NCI-H2029 treated with DMSO at 0.1 percent for 48 hours (cell line): ENCODE measurements at places on chromosomes 5 and 9.

DNA sequence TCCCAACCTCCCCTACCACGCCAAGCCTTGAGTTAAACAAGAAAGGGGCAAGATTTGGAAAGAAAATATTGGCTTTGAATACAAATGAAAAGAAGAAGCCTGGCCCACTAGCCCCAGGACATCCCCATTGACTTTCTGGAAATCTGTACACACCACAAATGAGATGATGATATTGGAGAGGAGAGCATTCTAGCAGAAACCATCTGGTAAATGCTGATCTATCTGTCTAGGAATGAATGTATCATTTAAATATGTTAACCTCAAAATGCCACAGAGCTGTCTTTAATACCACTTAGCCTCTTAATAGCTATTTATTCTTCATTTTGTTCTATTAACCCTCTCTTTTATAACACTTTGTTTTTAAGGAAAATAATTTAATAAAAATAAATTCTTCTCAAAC lies 270.2 kb upstream of the PDE4D start:
- DNase-seq = no peak

GRCh38 chr9:92058723-92059444 lies 56.3 kb downstream of the SPTLC1 start:
- no peak for DNase-seq

GRCh38 chr5:172642486-172642885 lies 1.4 kb downstream of the NEURL1B start:
- DNase-seq = no peak

DNA sequence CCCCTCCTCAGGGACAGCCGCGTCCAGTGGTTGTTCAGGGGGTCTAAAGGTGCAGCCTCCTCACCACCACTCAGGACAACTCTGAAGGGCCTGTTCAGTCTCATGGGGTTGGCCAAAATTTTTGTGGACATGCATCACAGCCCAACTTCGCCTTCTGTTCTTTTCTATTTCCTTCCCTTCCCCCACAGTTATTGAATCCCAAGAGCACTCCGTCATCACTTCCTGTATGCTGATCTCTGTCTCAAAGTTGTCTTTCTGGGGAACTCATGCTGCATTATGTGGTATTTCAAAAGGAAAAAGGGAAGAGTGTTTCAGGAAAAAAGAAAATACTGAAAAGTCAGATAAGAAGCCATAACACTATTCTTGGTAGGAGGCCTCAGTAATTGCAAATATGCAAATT lies 355.4 kb downstream of the CAAP1 start:
- no peak for DNase-seq

DNA sequence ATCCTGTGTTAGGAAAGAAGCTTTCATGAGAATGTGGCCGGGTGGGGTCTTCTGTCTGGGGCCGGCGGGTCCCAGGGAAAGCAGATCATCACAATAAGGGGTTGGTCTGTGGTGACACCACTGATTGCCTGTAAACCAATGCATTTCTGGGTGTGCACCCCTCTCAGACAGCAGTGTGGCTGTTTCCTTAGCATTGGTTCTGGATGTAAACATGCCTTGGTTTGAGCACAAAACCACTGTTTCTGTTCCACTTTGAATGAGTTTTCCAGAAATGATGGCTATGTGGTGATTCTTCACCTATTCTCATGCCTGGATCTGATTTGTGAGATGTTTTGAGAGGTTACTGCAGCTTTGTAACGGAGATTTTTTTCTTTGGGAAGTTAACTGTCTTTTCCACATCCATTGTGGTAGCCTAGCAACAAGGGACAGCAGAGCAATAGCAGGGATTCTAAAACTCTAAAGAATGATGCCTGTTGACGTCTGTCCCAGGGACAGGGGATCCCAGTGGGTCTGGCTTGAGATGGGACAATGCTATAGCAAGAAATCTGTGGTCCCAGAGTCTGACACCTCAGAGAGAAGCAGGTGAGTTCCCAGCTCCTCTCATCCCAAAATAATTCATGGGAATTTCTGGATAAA lies at the start of gene CCDC192:
Gene CCDC192 (plus strand): TSS at position 466 of the 636 bp plus-strand sequence. CDS start 55 bp downstream, at position 521.
- DNase-seq = no peak

- no peak for DNase-seq
Measured at GRCh38 chr5:102931085-102931725, 176.1 kb downstream of the PAM start.

GRCh38 chr5:135457424-135458071 lies 5.4 kb upstream of the TIFAB start:
- peak; percentile 17 for DNase-seq

DNA sequence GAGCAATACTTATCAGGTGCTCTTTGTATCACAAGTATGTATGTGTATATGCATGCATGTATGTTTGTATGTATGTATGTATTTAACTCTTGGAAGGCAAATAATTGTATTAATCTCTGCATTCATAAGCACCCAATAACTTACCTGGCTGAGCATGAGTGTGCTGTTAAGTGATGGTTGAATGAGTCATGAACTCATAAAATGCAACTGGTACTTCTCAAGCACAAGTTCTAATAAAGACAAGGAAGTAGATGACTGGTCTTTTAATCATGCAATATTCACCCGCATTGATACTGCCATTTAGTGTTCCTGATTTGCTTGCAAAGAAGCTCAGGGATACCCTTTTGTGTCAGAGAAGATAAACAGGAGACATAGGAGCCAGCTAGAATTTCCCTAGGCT lies 204.9 kb upstream of the TRPM3 start:
- DNase-seq = no peak

- DNase-seq = no peak
Measured at GRCh38 chr5:111439473-111440075, 72.8 kb downstream of the STARD4 start.

DNA sequence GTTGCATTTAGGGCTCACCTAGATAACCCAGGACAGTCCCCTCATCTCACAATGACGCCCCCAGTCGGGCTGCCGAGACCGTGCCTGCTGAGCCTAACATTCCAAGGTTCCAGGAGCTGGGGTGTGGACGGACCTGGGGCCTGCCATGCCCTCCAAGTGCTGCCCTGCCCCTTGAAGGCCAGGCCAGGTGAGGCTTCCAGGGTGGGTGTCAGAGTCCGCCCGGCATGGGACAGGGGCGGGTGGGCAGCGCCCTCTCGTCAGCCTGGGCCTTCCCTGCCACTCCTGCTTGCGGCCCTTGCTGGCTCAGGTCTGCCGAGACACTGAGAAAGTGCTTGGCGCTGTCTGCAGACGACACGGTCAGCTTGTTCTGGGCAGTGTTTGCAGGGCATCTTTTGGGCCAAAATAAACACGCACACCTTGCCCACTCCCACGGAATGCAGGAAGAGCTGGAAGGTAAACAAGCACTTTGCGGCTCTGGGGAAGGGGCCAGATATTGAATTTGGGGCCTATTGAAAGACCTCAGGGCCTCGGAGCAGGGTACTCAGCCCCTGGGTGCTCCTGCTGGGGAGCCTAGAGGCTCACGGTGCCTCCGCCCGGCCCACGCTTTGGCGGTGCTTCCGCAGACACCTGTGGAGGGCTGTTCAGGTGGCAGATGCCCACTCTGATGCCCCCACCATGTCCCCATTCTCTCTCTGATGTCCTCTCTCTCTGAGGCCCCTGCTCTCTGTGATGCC lies 4.2 kb upstream of the SCGB3A1 start:
- no peak for DNase-seq

GRCh38 chr5:443239-444151 lies 519 bp downstream of the EXOC3 start:
- DNase-seq = no peak

- DNase-seq = no peak
Measured at GRCh38 chr5:165829504-165829903, 2324.1 kb downstream of the MAT2B start.

GRCh38 chr9:83538890-83539238 lies 663 bp upstream of the FRMD3 start:
- no peak for DNase-seq

- DNase-seq = no peak
Measured at GRCh38 chr9:124368692-124369091, 46.5 kb downstream of the PSMB7 start.

- DNase-seq = no peak
Measured at GRCh38 chr5:169148138-169148740, 152.7 kb downstream of the SLIT3 start.

- no peak for DNase-seq
Measured at GRCh38 chr5:151684690-151685361, 1.9 kb downstream of the SPARC start.

DNA sequence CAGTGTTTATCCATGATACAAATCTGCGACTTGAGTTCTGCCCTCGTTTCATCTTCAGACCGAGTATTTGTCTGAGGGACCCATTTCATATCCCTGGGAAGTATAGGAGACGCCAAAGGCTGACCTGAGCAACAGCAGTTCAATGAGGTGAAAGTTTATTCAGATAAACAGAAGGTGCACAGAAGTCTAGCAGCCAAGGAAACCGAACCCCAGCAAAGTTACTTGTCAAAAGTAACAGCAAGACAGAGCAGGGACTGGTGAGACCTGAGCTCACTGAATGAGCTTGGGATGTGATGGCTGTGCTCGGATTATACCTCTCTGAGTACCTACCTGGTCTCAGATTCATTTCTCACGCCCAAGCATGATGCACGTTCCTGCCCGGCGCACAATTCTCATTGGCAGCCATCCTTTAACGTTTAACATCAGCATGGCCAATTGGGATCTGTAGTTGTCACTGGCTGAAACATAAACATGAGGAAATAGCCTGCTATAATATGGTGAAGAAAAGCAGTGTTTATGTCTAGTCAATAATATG lies 599 bp downstream of the LYRM7 start:
- no peak for DNase-seq

- DNase-seq = peak; percentile 77
Measured at GRCh38 chr9:121369595-121370265, at the start of gene STOM. TSS of gene STOM (minus strand) at chr9:121370250. CDS start at chr9:121370187, 63 bp downstream.

DNA sequence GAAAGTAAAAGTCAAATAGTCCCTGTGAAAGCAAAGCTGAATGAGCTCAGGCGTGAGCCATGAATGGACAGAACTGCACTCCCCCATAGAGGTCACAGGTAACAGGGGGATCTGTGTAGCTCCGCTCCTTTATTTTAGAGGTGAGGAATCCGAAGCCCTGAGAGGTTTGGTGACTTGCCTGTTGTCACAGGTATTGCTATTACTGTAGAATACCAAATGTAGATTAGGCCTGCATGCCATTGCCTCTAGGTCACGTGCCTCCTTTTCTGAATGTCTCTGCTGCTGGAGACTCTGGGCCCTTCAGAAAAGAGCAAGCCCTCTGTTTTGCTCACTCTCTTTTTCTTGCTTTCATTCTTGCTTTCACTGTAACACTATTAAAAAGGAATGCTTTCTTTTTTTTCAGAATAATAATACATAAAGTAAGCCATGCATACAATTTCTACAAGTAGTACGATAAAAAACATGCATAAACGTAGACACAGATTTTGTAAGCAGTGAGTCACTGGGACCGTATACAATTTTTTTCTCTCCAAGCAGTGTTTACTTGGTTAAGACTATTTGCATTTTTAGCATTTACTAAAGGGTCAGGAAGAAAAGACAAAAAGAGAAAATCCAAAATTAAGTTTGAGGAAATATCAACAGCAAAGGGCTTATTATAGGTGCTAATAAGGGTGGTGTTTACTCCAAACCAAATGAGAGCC lies 568.7 kb upstream of the ADAMTS16 start:
- DNase-seq = no peak

GRCh38 chr9:88820055-88820454 lies 171.2 kb upstream of the S1PR3 start:
- DNase-seq = no peak

- DNase-seq = no peak
Measured at GRCh38 chr9:21903380-21903965, 90.7 kb downstream of the CDKN2A start.

- no peak for DNase-seq
Measured at GRCh38 chr5:65766175-65766574, 44.2 kb downstream of the NLN start.

DNA sequence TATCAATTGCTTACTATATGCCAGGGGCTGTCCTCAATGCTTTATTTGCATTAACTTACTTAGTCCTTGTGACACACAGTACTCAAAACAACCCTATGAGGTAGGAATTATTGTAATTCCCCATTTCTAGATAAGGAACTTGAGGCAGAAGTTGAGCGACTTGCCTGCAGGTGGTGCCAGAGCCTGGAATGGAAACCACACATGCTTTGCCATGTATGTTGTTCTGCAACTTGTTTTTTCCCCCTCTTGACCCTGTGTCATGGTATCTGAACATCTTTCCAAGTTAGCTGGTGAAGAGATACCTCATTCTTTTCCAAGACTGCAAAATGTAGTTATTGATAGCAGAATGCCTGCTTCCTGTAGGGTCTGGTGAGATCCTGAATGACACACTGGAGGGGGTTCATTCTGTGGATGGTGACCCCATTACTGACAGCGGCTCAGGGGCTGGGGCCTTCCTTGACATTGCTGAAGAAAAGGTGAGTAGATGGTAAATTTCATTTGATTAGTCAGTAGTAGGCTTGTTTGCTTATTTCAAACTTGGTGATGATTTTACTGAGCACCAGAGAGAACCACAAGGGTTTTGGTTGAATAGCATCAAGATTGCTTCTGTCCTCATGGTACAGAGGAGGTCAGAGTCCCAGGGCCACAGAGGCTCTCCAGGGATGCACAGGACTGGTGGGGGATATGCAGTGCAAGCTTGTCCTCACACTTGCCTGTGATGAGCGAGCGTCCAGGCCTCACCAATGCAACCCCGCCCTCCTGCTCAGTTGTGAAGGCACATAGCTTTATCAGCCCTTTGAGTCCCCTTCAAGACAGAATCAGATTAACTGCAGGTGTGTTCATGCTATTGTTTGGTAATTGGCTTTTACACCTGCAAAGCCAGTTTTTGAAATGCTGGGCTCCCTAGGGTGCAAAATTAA lies 57.0 kb downstream of the COL15A1 start:
- DNase-seq = peak; percentile 20

- DNase-seq = no peak
Measured at GRCh38 chr9:138098908-138099791, 221.6 kb downstream of the CACNA1B start.

- DNase-seq = peak; percentile 85
Measured at GRCh38 chr5:132753135-132753987, 6.1 kb downstream of the CCNI2 start.

- no peak for DNase-seq
Measured at GRCh38 chr5:62814991-62815390, 236.4 kb downstream of the LRRC70 start.

DNA sequence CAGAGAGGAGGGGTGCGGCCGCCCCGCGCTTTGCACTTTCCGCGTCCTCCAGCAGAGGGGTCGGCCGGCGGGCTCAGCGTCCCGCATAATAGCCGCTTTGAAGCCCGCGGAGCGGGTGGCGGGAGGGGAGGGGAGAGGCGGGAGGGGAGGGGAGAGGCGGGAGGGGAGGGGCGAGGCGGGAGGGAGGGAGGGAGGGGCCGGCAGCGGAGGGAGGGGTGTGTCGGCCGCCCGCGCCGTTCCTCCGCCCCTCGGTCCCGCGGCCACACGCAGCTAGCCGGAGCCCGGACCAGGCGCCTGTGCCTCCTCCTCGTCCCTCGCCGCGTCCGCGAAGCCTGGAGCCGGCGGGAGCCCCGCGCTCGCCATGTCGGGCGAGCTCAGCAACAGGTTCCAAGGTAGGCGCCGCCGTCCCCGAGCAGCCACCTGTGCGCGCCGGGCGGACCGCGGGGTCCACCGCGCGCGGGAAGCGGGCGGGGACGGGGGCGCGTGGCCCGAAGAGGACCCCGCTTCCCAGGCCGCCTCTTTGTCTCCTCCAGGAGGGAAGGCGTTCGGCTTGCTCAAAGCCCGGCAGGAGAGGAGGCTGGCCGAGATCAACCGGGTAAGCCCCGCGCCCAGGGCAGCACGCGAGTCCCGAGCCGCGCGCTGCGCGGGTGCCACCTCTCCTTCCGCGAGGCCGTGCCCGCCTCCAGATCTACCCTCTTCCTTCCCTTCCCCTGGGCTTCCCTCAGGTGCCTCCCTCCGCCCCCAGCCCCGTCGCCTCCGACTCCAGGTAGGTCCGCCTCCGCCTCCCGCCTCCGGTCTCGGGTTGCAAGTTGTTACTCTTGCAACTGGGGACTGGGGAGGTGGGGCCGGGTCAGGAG lies at the start of gene AIF1L:
Gene AIF1L (plus strand): TSS at position 263 of the 857 bp plus-strand sequence. CDS start 99 bp downstream, at position 362.
- peak; percentile 10 for DNase-seq

- DNase-seq = no peak
Measured at GRCh38 chr5:141799507-141800167, 78.6 kb downstream of the PCDH1 start.
